NCI-H510A treated with DMSO at 0.1 percent for 48 hours (cell line): ENCODE measurements at places on chromosomes 16 and 17.
A peak's percentile ranks its signal among the peaks of the same experiment; 100 is the strongest.

DNA sequence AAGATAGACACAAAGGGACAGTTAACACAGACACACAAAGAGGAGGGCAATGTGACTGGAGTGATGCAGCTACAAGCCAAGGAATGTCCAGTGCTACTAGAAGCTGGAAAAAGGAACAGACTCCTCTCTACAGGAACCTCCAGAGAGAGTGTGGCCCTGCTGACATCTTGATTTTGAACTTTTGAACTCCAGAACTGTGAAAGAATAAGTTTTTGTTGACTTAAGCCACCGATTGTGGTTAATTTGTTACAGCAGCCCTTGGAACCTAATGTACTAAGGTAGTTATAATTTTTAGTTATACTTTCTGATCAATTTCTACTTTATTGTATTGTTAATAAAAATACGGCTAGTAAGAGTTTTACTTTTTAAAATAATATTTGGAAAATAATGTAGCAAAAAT, 129.1 kb downstream of the MYO1D start:
- DNase-seq: no peak

- DNase-seq: no peak
These were observed 53.9 kb upstream of the MON1B start for GRCh38 chr16:77137045-77137444.

DNA sequence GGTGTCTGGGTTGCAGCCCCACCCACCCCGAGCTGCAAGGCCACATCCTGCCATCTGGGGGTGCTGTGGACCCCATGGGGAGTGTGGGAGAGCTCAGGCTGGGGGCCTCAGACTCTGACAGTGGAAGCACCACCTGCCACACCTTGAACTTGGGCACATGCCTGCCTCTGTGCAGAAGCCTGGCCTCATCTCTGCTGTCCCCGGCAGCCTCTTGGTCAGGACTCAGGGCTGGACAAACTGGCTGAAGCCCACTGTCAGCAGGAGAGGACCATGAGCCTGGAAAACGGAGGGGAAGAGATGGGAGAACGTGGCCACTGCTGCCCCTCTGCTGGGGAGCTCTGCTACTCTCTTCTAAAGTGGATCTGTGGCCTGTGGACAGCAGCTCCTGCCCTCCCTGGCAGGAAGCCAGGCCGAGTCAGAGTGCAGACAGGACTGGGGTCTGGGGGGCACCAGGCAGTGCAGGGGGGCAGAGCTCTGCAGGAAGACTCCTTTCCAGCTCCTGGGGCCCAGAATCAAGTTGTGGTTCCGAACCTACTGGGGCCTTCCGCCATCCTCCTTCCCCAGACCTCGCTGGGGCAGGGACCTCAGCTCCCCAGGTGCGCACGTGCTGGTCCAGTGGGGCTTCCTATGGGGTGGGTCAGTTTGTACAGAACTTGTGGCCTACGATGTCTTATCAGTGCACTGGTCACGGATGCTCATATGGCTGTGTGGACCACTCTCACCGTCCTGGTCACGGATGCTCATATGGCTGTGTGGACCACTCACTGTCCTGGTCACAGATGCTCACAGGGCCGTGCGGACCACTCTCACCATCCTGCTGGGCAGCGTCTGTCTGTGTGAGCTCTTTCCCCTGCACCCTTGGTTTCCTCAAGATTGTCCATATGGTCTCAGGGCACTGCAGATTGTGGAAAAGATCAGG, 207.7 kb downstream of the LAT start:
- no peak for DNase-seq

DNA sequence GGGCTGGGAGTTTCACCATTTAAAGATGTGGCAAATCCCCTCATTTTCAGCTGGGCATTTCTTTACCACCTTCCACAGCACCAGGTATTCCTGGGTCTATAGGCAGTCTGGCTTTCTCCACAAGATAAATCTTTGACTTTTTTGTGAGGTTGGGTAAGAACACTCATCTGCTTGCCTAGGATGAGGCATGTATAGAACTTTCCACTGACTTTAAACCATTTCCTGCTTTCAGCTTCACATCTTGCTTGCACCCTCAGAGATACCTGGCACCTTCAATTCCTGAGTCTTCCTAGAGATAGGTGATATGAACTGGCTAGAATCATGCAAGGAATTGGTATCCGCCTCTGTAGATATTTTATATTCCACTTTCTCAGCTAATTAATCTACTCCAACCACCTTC, 27.9 kb downstream of the SMURF2 start:
- DNase-seq: no peak

DNA sequence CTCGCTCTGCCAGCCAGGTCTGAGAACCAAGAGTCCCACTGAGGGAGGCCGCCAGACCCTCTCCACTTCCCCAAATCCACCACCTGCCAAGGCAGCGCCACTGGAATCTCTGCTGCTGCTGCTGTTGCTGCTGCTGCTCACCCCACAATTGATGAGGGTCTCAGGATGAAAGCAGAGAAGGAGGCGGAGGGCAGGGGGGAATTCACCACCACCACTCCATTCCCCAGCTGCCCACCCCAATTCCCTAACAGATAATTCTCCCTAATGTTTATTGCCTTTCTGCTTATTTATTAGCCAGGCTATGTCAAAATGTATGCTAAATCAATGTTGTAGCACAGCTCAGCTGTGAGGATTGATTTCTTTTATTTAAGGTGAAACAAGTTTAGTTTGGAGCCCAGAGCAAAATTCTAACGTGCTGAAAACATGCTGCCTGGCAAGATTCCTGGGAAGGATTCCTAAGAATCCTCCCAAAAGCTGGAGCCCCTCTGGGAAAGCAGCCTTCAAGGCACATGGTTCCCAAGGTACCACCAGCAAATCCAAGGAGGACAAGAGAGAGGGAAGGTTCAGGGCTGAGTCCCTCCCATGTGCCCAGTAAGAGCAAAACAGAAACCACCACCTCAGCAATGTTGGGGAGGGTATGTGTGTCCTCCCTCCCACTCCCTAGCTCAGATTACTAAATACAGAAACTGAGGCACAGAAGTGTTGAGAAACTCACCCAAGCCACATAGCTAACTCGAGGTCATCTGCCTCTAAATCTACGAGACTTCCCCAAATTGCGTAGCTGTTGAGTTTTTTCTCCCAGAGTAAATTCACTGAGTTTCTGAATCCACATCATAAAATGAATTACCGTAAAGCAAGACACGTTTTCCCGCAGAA, 12.2 kb upstream of the CDH5 start:
- DNase-seq: no peak

DNA sequence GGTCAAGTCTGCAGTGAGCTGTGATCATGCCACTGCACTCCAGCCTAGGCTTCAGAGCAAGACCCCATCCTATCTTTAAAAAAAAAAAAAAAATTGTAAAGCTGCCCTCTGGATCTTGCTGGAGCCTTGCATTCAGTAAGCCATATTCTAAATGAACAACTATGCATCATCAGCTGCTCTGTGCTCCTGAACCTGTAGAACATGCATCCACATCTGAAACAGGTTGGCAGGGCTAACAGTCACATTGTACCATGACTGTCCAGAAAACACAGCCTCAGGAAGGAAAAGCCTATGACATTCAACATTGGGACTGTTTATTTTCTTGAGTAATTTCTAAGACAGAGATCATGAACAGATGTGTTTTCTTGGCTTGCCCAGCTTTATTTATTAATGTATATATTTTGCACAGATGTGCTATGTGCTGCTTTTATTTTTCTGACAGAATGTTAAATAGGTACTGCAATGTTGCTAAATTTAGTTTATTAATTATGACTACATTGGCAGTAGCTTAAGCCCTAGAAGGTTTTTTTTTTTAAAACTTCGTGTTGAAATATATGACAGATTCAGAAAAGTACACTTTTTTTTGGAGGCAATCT, 19.8 kb downstream of the ACSF2 start:
- no peak for DNase-seq

- no peak for DNase-seq
These were observed 34.8 kb upstream of the ERN1 start for GRCh38 chr17:64164596-64165285.

DNA sequence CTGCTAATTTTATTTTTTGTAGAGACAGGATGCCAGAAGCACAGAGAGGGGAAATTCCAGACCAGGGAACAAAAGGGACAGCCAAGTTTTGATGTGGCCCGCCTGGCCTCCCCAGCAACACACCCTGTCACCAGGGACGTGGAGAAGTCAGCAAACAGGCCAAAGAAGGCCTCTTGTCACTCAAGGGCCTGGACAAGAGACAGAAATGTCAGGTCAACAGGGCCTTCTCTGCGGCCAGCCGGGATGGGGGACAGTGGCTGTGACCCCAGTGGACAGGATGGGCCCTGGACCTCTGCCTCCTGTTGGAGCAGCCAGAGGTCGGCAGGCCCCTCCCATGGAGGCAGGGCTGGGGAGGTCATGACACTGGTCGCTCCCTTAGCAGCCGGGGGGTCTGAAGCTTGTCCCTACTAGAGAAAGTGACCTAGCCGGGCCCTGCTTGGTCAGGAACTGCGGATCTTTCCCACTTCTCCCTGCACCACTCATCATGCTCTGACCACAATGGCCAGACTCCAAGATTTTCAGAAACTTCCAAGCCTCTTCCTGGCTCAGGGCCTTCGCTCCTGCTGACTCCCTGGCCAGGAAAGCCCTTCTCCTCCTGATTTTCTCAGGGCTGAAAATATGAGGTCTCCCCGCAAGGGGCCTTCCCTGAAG, 9.2 kb upstream of the TVP23A start:
- no peak for DNase-seq

DNA sequence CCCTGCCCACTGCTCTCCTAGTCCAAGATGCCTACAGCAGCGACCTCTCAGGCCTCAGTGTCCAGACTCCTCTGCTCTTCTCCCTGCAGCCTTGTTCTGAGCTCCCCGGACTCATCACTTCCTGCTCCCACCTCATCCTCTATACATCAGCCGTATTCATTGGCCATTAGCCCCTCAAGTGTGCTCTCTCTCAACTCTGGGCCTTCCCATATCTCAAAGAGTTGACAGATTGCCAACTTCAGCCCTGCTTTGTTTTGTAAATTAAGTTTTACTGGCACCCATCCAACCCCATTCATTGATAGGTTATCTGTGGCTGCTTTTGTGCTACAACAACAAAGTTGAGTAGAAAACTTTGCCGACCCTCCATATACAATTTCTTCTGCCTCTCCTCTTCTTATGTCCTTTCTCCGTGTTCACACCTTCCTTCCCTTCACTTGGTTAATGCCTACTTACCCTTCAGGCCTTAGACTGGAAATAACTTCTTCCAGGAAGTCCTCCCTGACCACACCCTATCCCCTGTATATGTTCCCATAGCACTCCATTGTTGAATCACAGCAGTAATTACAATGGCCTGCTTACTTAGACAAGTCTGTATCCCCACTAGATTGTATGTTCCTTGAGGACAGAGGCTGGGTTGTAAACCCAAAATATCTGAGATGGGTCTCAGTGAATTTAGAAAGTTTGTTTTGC, 63.4 kb upstream of the TANC2 start:
- DNase-seq: peak; percentile 77

DNA sequence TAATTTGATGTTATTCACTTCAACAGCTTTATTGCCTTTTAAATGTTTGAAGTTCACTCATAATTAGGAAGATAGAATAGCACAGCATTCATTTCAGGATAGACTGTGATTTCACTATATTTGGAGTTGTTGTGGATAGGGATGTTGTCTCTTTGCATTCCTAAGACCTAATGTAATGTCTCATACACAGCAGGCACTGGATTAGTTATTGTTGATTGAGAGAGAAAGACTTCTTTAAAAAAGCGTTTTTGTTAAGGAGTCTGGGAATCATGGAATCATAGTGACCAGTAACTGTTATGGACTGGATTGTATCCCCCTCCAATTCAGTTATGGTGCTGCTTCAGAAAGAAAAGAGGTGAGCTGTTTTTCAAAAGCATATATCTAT, 122.0 kb downstream of the USP22 start:
- DNase-seq: no peak

DNA sequence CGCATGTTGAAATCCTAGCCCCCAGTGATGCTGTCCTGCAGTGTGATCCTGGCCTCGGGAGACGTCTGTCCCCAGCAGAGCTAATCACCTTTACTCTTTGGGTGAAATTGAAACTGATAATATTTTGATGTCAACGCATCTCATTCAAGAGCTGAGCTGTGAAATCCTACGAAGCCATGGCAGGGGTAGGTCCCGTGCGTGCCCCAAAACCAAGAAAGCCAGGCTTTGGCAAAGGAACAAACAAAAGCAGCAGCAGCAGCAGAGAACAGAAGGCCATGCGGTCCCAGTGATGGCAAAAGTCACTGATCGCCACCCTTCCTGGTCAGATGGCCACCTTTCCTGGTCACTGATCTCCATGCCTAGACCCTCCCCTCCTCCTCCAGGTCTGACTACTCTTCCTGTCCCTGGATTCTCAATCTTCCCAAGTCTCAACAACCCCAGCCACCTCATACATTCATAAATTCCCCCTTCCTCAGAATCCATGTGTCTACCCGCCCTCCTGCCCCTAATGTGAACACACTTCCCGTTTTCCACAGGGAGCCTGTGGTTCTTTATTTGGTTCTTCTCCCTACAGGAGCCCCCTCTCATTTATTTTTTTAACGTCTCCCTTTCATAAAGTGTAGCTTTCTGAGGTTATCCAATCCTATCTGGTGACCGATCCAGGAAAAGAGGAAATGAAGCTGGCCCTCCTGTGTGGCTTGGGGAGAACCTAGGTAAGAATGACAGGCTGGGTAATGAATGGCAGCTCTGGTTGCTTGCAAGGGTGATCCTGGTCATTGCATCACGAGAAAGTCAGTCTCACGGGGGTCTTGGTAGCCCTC, 50.3 kb downstream of the CPPED1 start:
- no peak for DNase-seq
